A172 (cell line): ENCODE measurements at places on chromosomes 13 and 19. TPM values are rescaled to one million over a fixed set of nuclear protein-coding genes. Genes with fewer than 3 reads are reported as not detected.

The SPIB gene
- 0.07 and 0.14 TPM in 2 replicates for total RNA-seq

The ZNF850 gene
- 6.1 and 8.4 TPM in 2 replicates for total RNA-seq

The ZNF677 gene
- total RNA-seq: 5.2 and 9.3 TPM in 2 replicates

The REXO1 gene
- total RNA-seq: 8.0 and 30.4 TPM in 2 replicates

The MYADM gene
- total RNA-seq: 34.9 and 49.7 TPM in 2 replicates
